EH (cell line): ENCODE measurements at places on chromosomes 1 and 21.
A peak's percentile ranks its signal among the peaks of the same experiment; 100 is the strongest.

DNA sequence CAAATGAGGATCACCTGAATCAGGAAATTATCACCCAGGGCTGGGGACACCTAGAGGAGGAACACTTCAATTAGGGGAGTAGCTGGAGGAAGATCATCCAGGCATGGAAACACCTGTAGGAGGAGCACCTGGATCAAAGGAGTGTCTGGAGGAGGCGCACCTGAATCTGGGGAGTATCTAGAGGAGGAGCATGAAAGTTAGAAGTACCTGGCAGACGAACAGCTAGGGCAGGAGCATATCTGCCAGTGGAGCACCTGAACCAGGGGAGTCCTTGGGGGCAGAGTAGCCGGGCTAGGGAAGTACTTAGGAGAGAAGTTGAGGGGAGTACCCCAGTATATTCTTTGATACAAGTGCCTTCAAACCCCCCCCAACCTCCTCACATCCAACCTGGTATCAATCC lies 1.3 kb downstream of the C1orf210 start:
- DNase-seq: no peak

DNA sequence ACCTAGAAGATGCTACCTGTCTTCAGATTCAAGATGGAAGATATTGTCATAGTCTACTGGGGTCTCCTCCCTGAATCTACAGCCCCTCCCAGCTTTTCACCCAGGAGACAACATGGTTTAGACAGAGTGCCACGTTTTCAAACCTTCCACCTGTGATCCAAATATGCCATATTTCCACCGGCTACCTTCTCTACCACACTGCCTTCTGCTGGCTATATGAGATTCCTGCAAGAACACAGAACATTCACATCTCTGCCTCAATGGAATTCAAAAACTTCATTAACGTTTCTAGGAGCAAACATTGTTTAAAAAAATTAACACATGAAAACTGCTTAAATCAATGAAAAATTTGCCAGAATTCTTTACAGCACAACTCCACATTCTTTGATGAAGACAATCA lies 12.9 kb upstream of the LELP1 start:
- no peak for DNase-seq

GRCh38 chr1:212487286-212487685 lies 54.6 kb downstream of the NENF start:
- no peak for DNase-seq

GRCh38 chr1:101566883-101567538 lies 330.2 kb downstream of the S1PR1 start:
- no peak for DNase-seq

DNA sequence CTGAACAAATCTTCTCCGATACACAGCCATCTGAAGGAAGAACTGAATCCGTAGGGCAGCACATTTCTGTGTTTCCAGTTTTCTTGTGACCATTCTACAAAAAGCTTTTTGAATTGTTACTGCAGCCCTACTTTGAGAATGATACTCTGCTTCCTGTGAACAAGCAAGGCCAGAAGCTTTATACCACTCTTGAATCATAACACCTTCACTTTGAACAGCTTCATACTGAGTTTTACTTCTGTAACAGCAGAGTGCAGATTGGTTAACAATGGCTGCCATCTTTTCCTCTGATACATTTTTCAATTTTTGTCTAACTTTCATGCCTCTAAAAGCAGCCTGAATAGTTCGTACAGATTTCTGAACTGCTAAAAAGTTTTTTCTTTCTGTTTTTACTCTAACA lies 33.6 kb upstream of the F13B start:
- no peak for DNase-seq

DNA sequence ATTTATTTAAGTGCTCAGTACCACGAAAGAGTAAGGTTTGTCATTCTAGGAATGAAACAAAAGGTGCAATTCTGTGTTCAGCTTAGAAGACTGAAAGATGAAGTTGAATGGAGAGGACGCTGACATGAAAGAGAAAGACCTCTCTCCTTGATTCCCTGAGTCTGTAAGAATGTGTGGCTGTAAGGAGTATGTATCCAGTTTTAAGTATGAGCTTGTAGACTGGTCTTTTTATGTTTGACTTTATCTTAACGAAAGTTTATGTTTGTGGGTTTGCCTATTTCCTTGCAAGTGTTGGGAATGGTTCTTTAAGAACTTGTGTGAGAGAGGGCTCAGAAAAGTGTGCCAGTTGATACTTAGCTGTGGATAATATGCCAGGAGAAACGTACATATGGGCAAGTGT lies 1.4 kb downstream of the CHD1L start:
- no peak for DNase-seq

GRCh38 chr1:118900643-118901440 lies 87.3 kb downstream of the TBX15 start:
- DNase-seq: peak; percentile 9

DNA sequence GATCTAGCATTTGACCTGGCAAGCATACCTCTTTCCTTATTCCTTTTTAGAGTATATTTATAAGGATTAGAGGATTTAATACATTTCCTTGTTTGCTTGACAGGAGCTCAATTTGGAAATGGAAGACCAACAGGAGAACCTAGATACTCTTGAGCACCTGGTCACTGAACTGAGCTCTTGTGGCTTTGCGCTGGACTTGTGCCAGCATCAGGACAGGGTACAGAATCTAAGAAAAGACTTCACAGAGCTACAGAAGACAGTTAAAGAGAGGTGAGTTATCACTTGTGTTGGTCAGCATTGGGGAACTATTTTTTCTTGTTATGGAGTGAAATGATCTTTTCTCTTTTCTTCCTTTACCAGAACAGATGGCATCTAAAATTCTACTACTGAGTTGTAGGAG lies 123.4 kb upstream of the BMP8A start:
- no peak for DNase-seq

DNA sequence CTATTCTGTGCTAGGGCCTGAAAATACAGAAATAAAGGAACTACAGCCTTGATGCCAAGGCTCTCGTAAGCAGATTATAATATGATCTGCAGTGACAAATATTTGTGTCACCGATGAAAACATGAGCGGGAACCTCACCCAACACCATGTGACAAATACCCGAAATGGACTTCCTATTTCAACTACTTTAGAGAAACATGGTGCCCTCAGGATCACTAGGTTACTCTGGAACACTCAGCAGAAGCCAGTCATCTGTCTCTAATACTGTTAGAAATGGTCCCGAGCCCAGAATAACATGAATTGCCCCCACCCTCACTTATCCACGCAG lies 463 bp upstream of the VAMP3 start:
- peak; percentile 3 for DNase-seq

DNA sequence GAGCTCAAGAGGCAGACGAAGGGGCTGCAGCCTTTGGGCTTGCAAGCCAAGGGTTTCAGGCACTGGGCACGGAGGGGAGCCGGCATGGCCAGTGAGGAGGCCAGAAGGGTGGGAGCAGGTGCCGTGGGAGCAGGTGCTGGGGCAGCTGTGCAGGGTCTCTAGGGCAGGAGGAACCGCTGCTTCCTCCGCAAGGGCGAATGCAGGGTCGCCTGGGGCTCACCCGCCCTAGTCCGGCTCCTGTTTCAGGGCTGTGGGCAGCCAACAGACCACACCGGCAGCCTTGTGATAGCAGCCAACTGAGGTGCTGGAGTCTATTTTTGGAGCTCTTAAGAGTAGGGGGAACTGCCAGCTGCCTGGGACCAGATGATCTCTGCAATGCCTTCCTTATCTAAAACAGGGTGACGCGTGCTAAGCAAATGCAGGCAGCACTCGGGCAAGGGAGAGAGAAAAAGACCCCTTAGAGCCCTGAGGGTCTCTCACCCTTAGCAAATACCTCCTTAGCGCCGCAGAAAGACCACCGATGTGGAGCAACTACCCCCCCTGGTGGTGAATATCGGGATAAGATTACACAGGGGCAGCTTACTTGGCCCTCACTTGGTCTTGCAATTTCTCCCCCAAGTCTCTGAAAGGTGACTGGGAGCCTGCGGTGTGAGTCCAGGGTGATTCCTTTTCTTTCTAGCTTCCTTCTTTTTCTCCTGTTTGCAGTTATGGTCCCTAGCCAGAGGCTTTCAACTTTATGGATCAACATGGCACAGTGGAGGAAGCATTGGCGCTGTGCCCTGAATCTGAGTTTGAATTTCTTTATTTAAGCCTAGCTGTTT lies 20.7 kb upstream of the MAPKAPK2 start:
- peak; percentile 71 for DNase-seq

DNA sequence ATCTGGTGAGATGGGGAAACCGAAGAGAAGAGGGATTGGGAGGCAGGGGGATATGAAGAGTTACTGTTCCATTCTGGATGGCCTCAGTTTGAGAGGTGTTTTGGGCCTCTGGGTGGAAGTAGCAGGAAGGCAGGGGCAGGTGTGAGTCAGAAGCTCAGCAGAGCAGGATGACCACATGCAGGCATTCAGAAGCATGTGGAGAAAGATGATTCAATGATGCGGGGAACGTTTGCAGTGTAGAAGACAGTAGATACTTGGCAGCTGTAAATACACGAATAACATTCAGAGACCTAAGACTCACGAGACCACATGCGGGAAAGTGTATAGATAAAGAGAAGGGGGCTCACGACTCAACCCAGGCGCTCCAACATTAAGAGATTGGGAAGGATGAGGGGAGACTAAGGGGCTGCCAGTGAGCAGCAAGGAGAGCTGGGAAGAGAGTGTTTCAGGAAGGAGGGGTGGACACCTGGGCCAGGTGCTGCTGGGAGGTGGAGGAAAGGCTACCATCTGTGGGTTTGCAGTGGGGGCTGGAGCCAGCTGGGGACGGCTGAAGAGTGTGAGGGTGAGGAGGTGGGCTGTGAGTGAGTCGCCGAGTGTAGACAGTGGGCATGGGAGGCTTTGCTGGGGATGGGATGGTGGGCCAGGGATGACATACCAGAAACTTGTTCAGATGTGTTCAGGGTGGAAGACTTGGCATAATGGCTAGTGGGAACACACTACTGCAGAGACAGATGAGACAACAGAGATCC lies 5.8 kb upstream of the EPS8L3 start:
- DNase-seq: peak; percentile 86

GRCh38 chr1:185063719-185064118 lies 18.4 kb downstream of the RNF2 start:
- no peak for DNase-seq

DNA sequence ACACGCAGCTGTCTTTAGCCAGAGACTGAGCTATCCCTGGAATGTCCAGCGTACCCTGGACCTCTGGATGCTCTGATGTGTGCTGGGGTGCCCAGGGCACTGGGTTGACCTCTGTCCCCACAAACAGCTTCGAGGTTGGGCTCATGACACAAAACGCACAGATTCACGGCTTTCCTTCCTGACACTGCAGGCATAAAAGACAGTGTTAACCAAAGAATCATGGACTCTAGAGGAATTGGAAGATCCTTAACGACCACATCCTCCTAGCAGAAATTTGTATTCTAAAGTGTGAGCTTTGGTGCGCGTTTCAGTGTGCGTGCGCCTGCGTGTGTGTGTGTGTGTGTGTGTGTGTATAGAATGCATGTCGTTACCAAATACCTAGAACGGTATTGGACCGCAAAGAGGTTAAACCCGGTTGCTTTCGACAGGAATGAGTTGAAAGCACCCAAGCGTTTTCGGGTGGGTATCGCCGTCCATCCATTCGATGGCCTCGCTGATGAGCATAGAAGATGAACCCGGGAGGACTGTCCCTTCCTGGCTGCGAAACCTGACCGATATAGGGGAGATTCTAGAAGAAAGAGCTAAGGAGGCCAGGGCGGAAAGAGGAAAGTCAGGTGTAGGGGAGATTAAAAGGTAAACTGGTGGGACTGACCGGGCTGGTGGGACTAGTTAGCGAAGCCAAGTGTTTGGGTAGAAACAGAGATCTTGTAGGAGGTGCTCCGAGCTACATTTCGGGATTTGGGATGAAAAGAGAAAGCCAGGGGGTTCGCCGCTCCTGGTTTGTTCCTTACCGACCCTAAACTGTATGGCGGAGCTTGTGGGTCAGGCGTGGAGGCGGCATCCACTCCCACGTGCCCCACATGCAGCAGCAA lies 6.8 kb upstream of the LHX9 start:
- DNase-seq: peak; percentile 19

- peak; percentile 23 for DNase-seq
Observed at GRCh38 chr1:242002510-242002909, 3.6 kb upstream of the MAP1LC3C start.

DNA sequence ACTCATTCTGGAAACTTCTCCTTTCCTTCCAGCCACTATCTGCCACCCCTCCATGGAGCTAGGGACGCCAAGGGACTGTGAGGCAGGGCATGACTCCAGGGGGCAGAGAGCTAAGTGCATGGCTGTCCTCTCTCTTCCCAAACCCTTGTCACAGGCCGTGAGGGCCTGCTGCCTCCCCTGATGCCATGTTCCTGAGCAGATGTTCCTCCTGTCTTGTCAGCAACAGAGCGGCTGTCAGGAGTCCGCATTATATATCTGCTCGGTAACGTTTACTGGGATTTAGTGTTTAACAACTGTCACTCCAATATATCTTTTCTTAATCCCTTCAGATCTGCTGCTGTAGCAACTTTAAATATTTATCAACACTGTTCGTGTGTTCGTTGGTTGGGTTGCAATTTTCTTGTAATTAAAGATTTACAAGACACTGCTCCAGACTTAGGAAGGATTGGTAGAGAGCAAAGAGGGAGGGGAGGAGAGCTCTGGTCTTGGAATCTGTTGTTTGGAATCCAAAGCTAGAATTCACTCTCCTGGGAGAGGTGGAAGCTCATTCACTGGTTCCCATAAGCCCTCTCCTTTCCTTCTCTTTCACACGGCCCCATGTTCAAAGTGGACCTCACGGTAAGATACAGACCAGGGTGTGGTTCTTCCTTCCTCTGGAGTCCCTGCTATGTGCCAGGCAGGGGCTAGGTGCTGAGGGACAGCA lies 76.2 kb downstream of the MDM4 start:
- DNase-seq: no peak

DNA sequence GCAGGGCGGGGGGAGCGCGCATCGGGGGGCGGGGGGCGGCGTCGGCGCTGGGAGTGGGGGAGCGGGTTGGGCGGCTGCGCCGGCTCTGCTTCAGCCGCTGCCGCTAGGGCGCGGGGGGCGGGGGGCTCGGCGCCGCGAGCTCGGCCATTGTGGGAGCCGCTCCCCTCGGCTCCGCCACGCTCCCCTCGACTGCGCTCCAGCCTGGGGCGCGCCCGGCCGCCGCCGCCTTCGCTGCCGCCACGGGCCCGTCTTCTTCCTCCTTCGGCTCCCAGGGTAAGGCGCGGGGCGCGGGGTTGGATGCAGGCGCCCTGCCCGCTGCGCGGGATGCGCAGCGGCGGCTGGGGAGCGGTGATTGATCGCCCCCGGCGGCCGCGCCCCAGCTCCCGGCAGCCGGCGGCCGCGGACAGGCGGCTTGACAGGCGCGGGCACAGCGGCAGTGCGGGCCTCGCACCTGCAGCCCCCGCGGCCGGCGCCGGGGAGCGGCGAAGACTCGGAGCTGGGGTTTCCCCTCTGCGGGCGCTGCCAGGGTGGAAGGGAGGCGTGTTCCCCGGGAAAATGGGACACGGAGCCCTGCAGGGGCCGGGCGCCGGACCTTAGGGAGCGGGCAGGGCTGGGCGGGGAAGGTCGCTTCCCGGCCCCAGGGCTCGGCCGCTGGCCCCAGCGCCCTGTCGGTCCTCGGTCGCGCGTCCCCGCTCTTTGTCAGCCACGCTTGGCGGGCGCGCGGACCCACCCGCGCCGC lies 55.3 kb downstream of the NDUFS5 start:
- peak; percentile 34 for DNase-seq
